ENCODE measurements at places on chromosomes 3 and 15.

DNA sequence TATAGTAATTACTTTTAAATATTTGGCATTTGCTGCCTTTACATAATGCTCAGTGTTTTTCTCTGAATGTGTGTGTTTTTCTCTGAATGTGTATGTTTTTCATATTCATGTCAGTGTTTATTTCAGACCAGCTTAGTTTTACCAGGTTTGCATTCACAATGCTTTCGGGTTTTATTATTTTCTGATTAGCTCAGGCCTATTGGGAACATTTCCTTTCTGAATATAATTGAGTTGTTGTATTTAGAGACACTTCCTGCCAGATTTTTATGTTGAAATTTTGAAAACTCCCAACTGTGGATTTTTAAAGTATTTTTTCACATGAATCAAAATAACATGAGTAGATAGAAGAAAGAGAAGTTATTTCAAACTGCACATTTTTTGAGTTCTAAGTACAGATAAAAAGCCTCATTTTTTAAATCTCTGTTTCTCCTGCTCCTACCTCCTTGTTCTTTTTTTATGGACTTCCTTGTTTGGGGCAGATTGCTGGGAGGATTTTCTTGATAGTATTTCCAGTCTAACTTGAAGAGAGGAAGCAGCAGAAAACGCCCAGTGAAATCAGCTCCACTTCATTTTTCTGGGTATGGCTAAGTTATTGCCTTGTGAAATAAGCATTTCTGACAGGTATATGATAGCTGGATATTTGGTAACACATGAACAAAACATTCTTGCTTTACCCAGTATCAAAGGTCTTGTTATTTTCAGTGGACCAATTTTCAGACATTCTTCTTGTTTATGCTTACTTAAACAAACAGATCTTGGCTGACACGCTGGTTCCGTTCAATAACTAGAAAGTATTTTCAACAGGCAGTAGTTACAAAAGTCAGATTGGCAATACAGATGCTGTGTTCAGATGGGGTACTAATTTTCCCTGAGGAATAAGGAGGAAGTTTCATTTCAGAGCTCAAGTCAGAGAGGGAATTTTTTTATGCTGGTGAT is 70.7 kb downstream of the RIOX2 start:
- DNase-seq: no peak

DNA sequence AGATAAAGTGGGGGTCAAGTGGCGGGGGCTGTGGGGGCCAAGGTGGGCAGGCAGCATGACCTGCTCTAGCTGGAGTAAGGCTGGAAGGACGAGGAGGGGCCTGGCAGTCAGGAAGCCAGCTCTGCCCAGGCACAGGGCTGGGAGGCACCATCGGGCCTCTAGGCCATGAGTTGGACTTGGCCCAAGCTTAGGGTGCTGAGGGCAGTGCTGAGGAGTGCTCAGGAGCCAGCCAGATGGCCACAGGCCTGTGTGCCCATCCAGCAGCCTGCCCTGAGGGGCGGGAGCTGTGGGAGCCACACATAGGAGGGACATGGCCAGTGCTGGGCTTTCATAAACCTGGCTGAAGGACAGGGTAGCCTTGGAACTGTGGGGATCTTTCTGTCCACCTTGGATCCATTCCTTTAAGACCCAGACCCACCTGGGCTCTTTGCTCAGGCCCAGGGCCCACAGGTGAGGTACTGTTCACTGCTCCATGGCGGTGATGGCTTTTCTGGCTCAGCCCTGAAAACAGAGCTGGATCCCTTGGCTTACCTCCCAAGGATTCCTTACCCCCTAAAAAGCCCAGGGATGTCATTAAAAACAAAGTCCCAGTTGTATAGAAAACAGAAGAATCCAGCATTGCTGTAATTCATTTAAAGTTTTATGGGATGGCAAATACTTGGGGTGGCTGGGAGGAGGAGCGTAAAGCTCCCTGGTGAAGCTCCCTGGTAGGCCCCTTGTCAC is 137.0 kb downstream of the DNAJB8 start:
- no peak for DNase-seq

GRCh38 chr3:193906849-193907410 is 229.0 kb upstream of the HES1 start:
- no peak for DNase-seq

DNA sequence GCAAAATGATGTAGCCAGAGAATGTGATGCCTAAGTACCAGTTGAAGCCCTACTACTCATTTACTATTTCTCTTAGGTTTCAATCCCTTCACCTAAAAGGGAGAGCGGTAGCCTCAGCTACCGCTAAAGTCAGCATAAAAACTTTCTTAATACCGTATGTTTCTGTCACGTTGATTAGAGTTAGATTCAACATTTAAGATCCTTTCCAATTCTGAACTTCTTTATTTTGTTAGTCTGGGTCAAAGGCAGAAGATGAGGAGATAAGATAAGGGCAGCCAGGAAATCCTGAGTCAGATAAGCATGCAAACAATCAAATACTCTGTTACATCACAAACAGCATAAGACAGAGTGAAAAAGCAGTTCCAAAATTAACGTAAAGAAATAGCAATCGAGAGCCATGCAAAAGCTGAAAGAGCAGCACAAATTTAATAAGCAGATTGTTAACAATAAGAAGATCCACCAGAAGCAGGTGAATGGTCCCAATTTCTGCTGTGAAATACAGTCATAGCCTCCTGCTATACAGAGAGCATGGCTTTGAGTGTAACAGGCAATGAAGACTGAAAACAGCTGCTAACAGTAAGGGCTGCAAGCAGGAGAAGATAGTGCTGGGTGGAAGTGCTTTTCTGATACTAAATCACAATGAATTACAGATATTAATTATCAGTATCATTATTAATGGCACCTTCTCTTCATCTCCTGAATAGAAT is 3.0 kb downstream of the TMEM207 start:
- DNase-seq: peak; percentile 3

DNA sequence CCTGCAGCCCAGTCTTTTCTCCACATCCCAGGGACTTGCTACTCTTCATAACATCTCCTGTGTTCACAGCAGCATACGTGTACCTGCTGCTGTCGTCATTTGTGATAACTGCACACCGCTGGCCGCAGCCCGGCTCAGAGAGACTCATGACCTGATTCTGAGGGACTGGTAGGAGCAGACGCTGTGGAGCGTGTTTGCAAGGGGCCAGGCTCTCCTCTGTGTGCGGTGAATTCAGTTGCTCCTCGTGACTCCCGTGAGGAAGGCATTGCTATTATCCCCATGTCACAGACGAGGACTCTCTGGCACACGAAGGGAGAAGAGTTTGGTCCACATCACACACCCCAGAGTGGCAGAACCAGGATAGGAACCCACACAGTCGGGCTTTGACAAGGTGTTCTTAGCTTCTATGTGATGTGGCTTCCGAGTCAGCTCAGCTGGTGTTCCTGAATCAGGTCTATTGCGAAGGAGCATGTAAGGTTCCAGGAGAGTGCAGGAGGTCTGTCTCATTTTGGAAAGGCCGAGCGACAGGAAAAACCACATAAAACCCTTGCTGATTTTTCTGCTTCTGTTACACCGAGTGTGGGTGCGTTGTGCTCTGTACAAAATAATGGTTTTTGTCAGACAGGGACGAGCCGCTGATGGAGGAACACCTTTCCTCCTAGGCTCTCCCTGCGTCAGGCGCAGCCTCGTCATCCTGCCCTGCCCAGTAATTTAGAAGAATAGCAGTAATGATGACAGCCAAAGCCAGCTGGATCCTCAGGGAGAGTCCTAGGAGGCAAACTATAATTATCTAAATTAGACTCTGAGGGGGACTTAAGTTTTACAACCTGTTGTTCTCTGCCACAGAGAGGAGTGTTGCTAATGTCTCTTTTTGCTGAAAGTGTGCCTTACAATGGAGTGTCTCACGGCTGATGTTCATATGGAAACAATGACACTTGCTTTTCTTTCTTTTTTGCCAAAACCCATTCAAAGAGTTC is 157.5 kb upstream of the RGMA start:
- no peak for DNase-seq

- DNase-seq: no peak
Measured at GRCh38 chr3:189563853-189564563, 67.2 kb upstream of the TP63 start.

- peak; percentile 18 for DNase-seq
Measured at GRCh38 chr15:78162038-78162437, 12.9 kb downstream of the IDH3A start.

GRCh38 chr3:9884555-9885165 is 4.6 kb upstream of the CIDEC start:
- DNase-seq: no peak

DNA sequence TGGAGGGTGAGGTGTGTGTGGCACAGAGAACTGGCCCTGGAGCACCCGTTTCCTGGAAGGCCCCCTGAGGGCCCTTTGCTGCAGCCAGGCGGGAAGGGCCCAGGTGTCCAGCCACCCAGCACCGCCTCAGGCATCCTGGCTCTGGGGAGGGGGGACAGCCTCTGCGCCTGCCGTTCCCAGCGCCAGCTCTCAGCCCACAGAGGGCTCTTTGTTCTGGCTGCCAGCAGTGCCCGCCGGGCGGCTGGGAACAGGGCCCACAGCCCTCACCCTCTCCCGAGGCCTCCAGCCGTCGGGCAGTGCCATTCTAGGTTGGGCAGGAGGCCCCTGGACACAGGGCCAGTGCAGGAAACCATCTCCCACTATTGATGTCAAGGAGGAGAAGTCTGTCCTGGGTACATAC is 8.3 kb downstream of the SLC38A3 start:
- DNase-seq: no peak

DNA sequence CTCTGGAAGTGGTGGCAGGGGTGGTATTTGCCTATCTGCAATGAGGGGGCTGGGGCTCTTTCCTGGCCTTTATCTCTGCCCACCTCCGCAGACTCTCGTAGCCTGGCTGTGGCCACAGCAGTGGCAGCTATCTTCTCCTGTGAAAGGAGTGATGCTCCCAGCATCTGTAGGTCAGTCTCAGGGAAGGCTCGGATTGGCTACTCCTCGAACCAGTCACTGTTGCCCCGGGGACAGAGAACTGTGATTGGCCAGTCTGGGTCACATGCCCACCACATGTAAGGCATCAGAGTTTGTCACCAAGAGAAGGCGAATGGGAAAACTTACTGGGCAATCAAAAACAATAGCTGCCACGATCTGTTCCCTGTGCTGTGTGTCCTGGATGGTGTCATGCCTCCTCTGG is 30.1 kb upstream of the FGD5 start:
- no peak for DNase-seq

- no peak for DNase-seq
Measured at GRCh38 chr3:57518276-57518915, 25.7 kb downstream of the DNAH12 start.

- no peak for DNase-seq
Measured at GRCh38 chr3:196398782-196399181, 33.4 kb downstream of the UBXN7 start.

GRCh38 chr3:104805508-104805907 is 561.2 kb upstream of the ALCAM start:
- DNase-seq: no peak

GRCh38 chr3:88440701-88441100 is 290.9 kb downstream of the C3orf38 start:
- no peak for DNase-seq

DNA sequence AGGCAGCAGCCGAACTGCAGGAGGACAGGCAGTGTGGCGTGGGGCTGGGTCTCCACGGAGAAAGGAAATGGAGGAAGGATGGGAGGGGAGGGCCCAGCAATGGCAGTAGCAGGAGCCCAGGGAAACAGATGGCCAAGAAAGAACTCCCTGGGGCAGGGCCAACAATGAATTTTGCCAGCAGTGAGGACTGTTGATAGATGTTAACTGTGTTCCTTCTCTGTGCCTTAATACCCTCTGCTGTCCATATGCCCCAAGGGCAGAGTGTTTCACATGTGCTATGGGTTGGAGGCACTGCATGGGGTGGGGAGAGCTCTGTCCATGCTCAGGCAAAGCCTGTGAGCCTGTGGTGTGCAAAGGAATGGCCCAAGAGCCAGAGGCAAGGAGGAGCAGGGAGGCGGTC is 70.8 kb upstream of the POMGNT2 start:
- no peak for DNase-seq

GRCh38 chr3:52162250-52162872 is 8.1 kb upstream of the POC1A start:
- no peak for DNase-seq

- no peak for DNase-seq
Measured at GRCh38 chr3:197327701-197328100, 29.3 kb upstream of the DLG1 start.

DNA sequence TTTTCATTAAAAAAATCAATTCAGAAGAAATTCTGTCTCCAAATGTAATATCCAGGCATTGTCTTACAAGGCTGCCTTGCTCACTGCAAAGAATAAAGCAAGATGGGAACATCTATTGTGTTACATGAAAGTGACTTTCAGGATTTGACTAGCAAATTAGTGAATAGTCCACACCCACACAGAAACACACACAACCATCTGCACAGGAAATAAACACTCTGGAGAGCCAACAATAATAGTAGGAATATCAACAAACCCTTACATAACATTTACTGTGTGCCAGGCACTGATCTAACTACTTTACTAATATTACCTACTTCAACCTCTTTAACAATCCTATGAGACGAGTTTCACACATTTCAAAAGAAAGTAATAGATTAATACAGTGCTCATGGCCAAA is 28.9 kb upstream of the ZNF385D start:
- DNase-seq: no peak

DNA sequence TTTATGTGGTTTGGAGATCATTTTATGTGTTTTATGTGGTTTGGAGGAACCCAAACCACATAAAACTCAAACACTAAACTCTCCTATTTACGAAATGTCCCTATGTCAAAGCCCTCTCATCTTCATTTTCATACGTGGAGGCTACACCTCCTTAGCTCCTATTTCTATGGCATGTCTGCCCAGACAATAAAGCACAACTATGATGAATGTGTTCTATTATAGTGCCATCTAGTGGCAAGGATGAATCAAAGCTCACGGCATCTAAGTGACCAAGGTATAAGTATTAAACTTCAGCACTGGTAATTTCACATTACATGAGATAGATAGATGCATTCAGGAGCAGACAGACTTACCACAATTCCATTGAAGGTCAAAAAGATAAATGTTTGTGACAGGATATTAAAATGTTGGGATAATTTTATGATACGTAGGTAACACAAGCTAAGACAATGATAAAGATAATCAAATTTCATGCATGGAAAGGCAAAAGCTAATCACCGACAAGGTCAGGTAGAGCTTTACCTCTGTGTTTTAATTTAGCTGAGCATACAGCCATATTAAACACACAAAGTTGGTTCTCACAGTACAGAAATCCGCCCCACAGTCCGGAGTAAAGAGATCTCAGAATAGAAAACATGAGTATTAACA is 130.6 kb upstream of the FHIT start:
- DNase-seq: peak; percentile 48

DNA sequence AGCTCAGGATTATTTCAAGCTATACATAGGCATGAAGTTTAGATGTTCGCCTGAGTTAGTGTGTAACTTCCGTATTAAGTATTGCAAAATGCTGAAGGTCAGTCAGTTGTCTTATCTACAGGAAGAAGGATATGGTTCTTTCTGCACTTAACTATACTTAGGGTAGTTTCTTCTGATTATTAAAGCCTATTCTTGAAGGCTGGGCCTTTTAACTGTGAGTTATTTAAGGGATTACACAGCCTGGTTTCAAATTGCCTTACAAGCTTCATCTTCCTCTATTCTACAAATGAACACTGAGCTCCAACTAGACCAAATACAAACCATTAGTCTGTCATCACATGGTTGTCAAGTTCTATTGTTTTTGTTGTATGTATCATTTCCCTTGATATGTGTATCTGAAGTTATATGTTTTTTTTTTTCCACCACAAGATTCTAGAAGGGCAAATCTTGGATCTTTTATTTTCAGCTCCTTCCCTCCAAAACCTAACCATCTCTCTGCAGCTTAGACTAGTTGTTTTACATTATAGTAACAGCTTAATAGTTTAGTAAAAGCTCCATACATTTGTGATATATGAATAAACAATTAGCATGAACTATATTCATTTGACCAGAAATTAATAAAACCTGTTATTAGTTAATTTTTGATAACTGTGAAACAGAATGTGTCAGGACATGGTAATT is 272.9 kb upstream of the KCNMB2 start:
- no peak for DNase-seq
